ENCODE measurements at places on chromosomes 11 and 22. TPM values are rescaled to one million over a fixed set of nuclear protein-coding genes. Genes with fewer than 3 reads are reported as not detected.

PLAAT5 gene
- total RNA-seq = 0.80 TPM

DNA sequence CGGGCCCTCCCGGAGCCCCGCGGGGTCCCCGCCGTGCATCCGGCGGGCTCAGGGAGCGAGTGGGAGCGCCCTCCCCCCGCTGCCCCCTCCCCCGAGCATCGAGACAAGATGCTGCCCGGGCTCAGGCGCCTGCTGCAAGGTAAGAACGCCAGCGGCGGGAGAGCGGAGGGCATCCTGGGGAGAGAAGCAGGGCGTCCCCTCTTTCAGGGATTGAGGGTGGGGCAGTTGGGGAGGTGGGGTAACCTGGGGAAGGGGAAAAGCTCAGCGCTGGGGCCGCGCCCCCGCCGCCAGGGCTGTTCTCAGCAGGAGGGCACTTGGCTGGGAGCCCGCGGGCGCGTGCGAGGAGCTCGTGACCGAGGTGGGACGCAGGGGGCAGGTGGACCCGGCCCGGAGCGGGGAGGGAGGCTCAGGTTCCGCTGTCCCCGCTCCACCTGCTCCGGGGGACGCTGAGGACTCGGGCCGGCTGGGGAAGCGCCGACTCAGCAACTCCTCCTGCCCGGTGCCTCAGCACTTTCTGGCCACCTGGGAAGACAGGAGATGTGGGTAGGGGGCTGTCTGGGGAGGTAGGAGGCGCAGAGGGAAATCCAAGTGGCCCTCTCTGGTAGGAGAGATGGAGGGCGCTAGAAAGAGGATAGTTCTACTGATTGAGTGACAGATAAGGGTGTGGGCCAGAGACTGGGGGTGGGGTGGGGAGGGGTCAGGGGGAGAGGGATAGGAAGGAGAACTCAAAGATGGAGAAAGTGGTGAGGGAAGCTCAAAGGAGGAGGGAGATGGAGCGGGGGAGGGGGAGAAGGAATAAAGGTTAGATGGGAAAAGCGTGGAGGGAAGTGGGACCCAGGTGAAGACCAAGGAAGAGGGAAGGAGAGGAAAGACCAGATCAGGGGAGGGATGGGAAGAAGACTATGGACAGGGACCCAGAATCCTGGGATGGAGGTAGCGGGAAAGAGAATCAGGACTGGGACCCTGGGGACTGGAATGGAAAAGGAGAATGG is 726 bp downstream of the RTN4RL2 start:
- no peak for DNase-seq

- no peak for DNase-seq
Observed at GRCh38 chr11:102187416-102188151, 77.3 kb downstream of the YAP1 start.

DNA sequence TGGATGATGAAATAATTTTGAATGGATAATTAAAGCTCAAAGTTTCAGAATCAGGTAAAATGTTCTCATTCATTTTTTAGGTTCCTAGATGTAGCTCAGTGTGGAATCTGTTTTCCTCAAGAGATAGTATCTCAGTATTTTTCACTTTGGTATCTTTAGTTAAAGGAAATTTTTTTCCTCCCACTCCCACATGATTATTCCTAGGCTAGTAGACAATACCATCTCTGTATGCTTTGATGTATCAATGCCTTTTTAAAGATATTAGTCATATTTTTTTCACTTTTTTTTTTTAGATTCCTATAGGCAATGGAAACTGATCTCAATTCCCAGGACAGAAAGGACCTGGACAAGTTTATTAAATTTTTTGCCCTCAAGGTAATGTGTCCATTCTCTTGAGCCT is 26.6 kb downstream of the ATG13 start:
- DNase-seq = no peak

DNA sequence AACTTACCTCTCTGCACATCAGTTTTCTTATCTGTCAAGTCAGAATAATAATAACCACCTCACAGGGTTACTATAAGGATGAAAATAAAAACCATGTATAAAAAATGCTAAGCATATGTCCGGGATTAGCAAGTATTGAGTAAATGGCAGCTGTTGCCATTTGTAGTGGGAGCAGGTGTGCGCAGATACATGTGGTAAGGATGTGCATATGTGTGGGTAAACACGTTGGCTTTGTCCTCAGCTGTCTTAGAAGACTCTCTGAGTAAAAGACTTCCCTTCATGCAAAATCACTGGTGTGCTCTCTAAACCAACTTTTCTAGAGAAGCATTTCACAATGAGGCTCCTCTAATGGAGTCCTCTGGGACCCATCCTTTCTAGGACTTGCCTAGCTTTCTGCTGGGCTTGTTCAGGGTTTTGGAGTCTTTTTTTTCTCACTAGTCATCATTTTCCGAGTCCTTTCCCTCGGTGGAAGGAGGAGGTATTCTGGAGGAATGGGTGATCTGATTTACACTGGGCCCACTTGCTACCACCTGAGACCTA is 62.4 kb downstream of the NELL1 start:
- no peak for DNase-seq

DNA sequence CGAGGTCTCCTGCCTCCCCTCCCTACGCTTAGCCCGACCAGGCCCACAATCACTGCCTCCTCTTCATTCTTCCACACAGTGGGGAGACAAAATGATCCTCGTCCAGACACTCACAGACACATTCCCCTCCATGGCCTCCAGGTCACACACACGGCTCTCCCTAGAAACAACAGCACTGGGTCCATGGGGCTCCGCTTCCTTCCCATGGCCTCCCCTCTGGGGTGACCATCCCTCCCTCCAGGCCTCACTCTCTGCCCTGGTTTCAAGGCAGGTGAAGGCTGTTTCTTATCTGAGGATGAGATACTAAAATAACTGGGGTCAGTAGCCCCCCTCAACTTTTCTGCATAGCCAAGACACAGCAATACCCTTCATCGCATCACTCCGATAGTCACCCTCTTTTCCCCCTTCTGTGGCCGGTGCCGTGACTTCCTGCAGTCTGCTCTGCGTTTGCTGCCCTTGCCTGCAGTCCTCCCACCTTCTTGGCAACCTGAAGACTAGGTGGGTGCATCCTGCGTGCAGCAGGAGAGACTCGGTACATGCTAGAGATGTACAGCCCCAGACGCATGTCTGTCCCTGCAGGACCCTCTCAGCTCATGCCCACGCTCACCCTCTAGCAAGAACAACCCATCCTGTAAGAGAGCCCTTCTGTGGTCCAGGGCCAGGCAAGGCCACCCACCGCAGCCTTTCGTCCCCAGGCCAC is 55.8 kb downstream of the CD6 start:
- no peak for DNase-seq

DNA sequence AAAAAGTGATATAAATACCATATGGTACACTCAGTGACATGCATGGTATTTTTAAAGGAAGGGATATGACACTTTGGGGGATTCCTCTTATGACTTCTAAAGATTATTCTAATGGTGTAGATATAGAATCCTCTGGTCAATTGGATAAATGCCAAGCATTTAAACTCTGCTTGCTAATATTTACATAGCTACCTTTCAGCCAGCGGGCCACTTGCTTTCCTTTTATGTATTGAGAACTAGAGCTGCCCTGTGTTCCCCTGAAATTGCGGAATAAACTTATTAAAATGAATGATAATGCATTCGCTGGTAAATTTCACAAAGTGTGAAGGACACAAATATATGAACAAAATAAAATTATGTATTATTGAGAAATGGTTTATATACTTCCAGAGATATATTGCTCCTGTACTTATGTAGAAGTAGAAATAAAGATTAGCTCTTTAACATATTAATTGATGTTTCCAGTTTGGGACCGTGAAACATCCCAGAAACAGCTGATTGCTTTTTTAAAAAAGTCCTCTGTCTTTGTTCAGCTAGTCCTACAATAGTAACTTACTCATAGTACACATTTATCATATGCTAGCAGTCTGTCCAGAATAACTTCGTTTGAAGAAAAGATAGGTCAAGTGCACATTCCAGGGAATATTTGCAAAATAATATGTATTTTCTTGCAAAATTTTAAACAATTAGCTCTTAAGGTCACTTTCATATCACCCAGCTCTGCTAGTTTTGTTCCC is 40.1 kb upstream of the CARD18 start:
- no peak for DNase-seq

- peak; percentile 65 for DNase-seq
Observed at GRCh38 chr11:72724851-72725723, 27.1 kb downstream of the ARAP1 start.

DBX1 gene
- total RNA-seq = not detected

SCN3B gene
- not detected for total RNA-seq

DNA sequence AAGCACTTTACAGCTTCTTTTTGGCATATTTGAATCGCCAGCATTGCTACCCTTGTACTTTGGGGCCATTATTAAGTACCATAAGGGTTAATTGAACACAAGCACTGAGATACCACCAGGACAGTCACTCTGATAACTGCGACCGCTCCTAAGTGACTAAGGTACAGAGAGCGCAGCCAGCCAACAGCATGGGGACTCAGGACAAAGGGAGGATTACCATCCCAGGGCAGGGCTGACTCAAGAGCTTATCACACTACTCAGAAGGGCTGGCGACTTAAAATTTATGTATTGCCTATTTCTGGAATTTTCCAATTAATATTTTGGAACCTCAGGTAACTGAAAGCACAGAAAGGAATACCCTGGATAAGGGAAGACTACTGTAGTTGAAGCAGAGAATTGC is 479 bp downstream of the ZNF280A start:
- no peak for DNase-seq

DNA sequence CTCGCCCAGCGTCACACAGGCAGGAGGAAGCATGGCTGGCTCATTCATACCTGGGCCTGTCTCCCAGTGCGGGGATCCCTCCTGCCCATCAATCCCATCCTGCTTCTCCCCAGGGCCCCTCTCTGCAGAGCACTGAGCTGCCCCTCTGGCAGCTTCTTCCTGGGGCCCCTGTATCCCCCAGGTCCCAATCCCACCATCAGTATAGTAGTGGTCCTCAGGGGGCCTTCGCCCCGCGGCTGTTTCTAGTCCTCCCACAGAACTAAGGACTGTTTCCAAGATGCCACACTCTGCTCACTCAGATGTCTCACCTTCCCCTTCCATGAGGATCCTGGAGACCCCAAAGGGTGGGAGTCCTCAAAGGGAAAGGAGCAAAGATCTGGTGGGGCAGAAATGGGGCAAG is 97.6 kb downstream of the PDE2A start:
- DNase-seq = no peak

DNA sequence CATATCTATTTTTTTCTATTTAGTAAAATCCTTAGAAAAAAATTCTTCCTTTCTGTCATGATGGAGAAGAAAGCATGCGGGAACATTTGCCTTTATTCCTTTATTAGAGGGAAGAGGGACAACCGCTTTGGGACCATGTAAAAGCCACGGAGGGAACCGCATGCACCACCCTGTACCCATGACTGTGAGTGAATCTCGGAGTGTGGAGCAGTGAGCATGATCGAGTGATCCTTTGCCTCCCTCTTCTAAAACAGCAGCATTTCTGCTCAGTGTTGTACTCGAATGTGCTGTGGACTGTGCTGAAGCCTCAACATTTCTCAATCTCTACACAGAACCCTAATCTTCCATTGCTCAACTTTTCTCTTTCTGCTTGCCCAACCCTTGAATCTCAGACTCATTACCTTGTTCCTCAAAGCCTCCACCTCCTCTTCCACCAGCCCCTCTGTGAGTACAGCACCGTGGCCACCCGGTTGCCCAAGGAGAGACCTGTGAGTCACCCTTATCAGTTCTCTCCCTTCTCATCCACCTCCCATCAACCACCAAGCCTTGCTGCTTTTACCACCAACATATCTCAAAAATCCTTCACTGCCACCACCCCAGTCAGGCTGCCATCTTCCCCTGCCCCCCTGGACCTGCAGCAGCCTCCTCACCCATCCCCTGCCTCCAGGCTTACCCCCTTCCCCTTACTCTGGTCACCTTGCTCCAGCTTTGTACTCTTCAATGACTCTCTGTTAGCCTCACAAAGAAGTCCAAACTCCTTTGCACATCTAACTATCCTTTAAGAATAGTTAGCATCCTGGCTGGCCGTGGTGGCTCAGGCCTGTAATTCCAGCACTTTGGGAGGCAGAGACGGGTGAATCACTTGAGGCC is 103.1 kb downstream of the NAT10 start:
- DNase-seq = no peak

ESAM gene
- total RNA-seq = 0.23 TPM

JAML gene
- 377 TPM for total RNA-seq

- DNase-seq = no peak
Observed at GRCh38 chr11:10632483-10632882, 61.1 kb downstream of the IRAG1 start.

DNA sequence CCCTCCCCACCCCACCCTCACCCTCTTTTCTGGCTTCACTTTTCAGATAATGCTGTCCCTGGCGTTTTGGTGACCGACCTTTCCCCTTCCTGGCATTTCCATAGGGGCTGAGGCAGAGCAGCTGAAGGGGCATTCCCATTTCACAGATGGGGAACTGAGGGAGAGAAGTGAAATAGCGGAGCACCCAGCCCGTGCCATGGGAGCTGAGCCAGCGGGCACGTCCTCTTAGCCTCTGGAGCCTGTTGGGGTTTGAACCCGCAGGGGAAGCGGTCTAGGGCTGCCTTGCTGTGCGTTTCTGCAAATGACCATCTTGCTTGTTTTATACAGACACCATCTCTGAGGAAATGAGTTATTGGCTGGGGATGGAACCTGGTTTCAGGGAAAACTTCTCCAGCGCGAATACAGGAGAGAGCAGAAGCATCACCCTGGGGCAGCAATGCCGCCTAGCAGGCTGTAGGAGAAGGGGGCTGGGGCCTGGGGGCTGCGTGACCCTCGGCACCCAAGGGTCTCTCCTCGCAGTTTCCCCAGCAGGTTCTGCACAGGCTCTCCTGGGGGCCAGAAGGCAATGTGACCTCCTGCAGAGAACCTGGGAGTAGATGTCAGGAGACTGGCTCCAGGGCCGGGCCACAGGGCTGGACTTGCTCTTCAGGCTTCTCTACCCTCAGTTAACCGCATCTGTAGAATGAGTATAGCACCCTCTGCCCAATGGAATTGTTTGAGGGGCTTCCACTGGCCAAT is 1.5 kb downstream of the PTPRJ start:
- no peak for DNase-seq

TH gene
- total RNA-seq = not detected

Measured in activated T-helper 2 cell treated with anti-CD3 and anti-CD28 coated beads, Interferon-gamma antibody, Interleukin-2, Interleukin-4, amounts not matched to agents 10 μg/mL and 5 μg/mL and 100 μg/mL, durations not matched to agents 14 hours and 24 hours and 36 hours (primary cell).